ENCODE measurements at places on chromosomes 4 and X. TPM values are rescaled to one million over a fixed set of nuclear protein-coding genes. Genes with fewer than 3 reads are reported as not detected.
A peak's percentile ranks its signal among the peaks of the same experiment; 100 is the strongest.

DNA sequence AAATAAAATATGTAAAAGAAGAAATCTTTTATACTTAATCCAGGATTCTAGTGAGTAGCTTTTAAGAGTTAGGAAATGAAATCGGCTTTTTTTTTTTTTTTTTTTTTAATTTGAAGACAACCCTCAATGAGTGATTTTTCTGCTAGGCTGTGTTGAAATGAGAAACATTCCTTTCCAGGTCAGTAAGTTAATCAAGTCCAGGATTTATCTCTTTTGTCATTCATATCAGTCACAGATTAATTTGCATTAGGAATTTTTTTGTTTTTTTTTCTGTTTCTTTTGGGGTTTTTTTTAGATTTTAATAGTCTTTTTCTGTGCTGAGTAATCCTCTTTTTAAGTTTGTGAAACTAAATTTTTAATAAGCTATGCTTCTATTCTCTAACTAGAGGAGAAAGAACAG, 448.1 kb downstream of the ADGRL3 start:
- DNase-seq: no peak

GRCh38 chr4:157674699-157675098, 454.2 kb downstream of the GRIA2 start:
- DNase-seq: no peak

GRCh38 chr4:134027931-134028330, 173.7 kb downstream of the PABPC4L start:
- DNase-seq: peak; percentile 45

DNA sequence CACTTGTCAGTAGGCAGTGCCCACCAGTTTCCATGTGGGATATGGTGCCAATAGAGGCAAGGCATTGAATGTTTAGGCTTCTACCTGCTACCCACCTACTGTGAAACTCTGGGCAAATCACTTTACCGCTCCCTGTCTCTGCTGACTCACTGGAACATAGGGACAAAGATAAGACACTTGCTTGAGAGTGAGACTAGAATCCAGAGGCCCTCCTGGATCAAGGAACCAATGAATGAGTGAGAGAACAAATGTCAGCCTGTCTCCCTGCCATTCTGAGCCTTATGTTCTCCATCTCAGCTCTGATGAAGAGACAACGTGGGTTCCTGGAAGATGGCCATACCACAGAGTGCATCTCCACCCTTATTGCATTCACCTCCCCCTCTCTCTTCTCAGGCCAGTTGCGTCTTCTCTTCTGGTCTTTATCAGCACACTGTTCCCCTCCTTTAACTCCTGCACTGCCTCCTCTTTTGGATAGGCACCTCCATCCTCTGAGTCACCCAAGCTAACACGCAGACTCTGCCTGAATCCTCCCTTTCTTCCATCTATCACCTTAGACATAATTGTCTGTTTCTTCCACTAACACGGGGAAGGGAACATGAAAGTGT, 15.4 kb upstream of the PRRG3 start:
- DNase-seq: no peak

DNA sequence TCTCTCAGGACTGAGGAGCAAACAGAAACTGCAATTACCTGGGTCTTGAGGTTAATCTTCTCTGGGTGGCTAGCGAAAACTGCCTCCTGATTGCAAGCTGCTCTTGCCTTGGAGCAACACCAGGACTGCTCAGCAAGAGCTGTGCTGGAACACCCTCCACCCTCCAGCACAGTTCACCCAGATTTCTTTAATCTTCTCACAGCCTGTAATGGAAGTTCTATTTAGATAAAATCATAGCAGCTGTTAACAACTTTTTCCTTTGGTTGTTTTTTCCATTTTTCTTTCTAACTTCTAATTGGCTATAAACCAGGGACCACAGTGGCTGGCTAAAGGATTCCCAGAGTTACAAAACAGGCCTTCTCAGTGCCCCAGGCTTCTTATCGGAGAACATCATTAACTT, 36.3 kb downstream of the OPHN1 start:
- no peak for DNase-seq

DNA sequence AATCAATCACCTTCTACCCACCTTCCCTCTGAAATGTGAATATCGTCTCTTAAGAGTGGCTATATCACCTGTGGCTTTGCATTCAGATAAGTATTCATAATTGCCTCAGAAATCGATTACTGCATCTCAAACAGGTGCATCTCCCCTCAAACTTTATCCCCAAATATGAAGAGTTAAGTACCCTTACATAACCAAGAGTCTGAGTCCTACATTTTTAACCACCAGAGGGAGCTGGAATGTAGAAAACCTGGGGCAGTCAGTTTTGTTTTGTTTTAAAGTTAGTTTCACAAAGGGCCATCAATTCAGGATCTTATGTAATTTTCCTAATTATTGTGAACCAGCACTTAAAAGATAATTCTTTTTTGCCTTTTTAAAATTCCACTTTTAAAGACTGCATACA, 5.7 kb downstream of the TCEANC start:
- DNase-seq: peak; percentile 6

DNA sequence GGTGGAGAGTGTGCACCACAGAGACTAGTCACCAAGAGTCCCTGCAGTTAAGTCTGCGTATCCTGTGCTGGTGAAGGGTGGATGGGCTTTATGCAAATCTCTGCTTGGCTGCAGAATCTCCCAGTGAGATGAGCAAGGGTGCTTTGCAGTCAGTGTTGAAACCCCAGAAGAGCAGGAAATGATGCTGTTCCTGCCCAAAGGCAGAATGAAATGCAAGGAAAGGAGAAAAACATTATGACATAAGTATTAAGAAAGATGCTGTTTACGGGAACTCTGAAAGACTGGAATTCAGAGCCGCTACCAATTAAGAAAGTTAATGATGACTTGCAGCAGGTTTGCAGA, 25.4 kb upstream of the ACSL1 start:
- no peak for DNase-seq

DNA sequence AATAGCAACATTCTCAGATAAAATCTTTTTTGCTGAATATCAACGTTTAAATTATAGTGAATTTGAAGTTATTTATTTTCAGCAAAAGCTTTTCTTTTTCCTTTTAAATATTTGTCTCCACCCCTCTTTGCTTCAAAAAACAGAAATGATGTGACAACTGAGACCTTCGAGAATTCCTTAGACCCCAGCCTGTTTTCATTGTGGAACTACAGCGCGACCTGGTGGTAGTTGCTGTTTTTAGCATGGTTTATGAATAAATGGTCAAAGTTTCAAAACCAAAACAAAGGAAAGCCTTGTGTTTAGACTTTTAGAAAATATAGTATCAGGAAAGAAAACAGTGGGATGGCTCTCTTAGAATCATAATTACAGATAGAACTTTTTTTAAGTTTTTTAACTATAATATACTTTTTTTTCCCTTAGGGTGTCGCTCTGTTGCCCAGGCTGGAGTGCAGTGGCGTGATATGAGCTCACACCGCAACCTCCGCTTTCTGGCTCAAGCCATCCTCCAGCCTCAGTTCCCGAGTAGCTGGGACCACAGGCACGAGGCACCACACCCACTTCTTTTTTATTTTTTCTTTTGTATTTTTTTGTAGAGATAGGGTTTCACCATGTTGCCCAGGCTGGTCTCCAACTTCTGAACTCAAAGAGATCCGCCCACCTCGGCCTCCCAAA, 26.8 kb upstream of the TMEM184C start:
- peak; percentile 29 for DNase-seq

DNA sequence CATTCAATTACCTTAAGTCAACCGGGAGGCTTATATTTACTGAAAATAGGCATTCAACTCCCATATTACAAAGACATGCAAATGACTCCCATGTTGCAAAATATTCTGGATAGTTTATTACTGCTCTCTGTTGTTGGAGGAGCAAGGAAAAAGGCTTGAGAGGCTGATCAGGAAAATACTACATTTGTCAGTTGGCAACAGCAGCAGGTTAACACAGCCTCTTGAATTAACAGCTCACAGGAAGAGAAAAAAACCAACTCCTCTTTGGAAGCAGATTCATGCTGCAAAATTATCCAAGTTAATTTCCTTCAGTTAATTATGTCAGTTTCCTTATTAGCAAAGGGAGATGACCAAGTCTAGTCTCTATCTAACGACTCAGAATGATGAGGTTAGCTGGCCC, 238.9 kb downstream of the MAML3 start:
- no peak for DNase-seq

- no peak for DNase-seq
These were observed 72.8 kb upstream of the ARSJ start for GRCh38 chr4:114052227-114052626.

GRCh38 chr4:88859191-88859812, 161.7 kb upstream of the NAP1L5 start:
- no peak for DNase-seq

DNA sequence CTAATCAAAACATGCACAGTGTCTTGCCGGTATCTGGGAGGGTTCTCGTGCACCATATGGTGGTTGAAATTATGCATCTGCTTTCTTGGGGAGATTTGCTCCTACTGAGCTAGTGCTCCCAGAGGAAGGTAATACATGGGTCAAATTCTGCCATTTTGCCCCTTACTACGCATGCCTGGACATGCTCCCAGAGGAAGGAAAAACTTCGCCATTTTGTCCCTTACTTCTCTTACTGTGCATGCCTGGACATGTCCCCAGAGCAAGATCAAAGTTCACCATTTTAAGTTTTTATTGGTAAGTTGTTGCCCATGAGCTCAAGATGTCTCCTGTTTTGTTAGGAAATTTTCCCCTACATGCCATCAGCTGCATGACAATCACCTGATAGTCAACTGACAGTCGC, 252.1 kb upstream of the KLHL4 start:
- DNase-seq: no peak

The HPGDS gene
- total RNA-seq: not detected

The RAPGEF2 gene
- 9.1 TPM for total RNA-seq

The PGAM4 gene
- total RNA-seq: not detected

The SATL1 gene
- not detected for total RNA-seq

The ARMCX5 gene
- total RNA-seq: 10.5 TPM

The GLRB gene
- 5.0 TPM for total RNA-seq

The GSX2 gene
- total RNA-seq: not detected

The P2RY10 gene
- not detected for total RNA-seq

Data from Daoy (cell line).